ENCODE measurements at places on chromosomes 5 and 9. TPM values are rescaled to one million over a fixed set of nuclear protein-coding genes. Genes with fewer than 3 reads are reported as not detected.

CRB2 gene
- not detected for polyA plus RNA-seq

GABRP gene
- polyA plus RNA-seq = not detected

AK8 gene
- not detected for polyA plus RNA-seq

TMEM232 gene
- polyA plus RNA-seq = not detected

ACTBL2 gene
- polyA plus RNA-seq = not detected

HMGCS1 gene
- polyA plus RNA-seq = 6.8 TPM

MLANA gene
- 0.59 TPM for polyA plus RNA-seq

DAP gene
- polyA plus RNA-seq = 39.4 TPM

AGGF1 gene
- polyA plus RNA-seq = 36.1 TPM

ENTR1 gene
- 8.3 TPM for polyA plus RNA-seq

ARL14EPL gene
- polyA plus RNA-seq = not detected

CDH6 gene
- polyA plus RNA-seq = not detected

PIP5K1B gene
- polyA plus RNA-seq = not detected

GRXCR2 gene
- polyA plus RNA-seq = not detected

GGTA1 gene
- polyA plus RNA-seq = not detected

CDC14B gene
- 10.6 TPM for polyA plus RNA-seq

PPP1R2B gene
- 0.18 TPM for polyA plus RNA-seq

SLC4A9 gene
- not detected for polyA plus RNA-seq

SLC25A2 gene
- polyA plus RNA-seq = not detected

BAAT gene
- 0.08 TPM for polyA plus RNA-seq

ORM2 gene
- polyA plus RNA-seq = not detected

PTGER4 gene
- 62.7 TPM for polyA plus RNA-seq

STPG3 gene
- not detected for polyA plus RNA-seq

CA9 gene
- polyA plus RNA-seq = not detected

C9orf50 gene
- polyA plus RNA-seq = not detected

ADAMTSL1 gene
- polyA plus RNA-seq = not detected

F2RL1 gene
- polyA plus RNA-seq = 9.2 TPM

NPM1 gene
- polyA plus RNA-seq = 777 TPM

SLC6A18 gene
- polyA plus RNA-seq = not detected

FAM169A gene
- 2.5 TPM for polyA plus RNA-seq

PRDM9 gene
- not detected for polyA plus RNA-seq

C5orf52 gene
- not detected for polyA plus RNA-seq

PLCXD3 gene
- polyA plus RNA-seq = not detected

CCDC69 gene
- 83.0 TPM for polyA plus RNA-seq

KCNN2 gene
- not detected for polyA plus RNA-seq

ASPN gene
- not detected for polyA plus RNA-seq

C9 gene
- not detected for polyA plus RNA-seq

CDKN2A gene
- 5.4 TPM for polyA plus RNA-seq

UQCRQ gene
- 536 TPM for polyA plus RNA-seq

GCNT4 gene
- polyA plus RNA-seq = 2.2 TPM

SLC6A19 gene
- not detected for polyA plus RNA-seq

NEUROG1 gene
- polyA plus RNA-seq = not detected

FCN2 gene
- not detected for polyA plus RNA-seq

AHRR gene
- 0.32 TPM for polyA plus RNA-seq

SPINK7 gene
- not detected for polyA plus RNA-seq

ITK gene
- polyA plus RNA-seq = 178 TPM

ITGA2 gene
- polyA plus RNA-seq = 0.47 TPM

PIP5KL1 gene
- 0.26 TPM for polyA plus RNA-seq

CTNND2 gene
- not detected for polyA plus RNA-seq

All from CD4-positive, alpha-beta memory T cell (primary cell).